Left ventricle myocardium inferior (tissue), 1 donor: ENCODE measurements at places on chromosomes 7 and 10. TPM values are rescaled to one million over a fixed set of nuclear protein-coding genes. Genes with fewer than 3 reads are reported as not detected.

The NEUROD6 gene
- not detected for total RNA-seq

The STEAP1 gene
- 1.2 TPM for total RNA-seq

The RPEL1 gene
- not detected for total RNA-seq

The CC2D2B gene
- total RNA-seq: 0.30 TPM

The ANXA8L1 gene
- not detected for total RNA-seq

The LRRC4 gene
- total RNA-seq: 4.4 TPM

GRCh38 chr10:125824736-125825135, 1.4 kb downstream of the BCCIP start:
- no peak for DNase-seq
- H3K36me3 ChIP-seq: peaks cover 32% of the 10 kb centered on the region
- H3K27me3 ChIP-seq: no peaks in the 10 kb centered on the region
- peak overlapping the region; percentile 98 for H3K4me3 ChIP-seq

DNA sequence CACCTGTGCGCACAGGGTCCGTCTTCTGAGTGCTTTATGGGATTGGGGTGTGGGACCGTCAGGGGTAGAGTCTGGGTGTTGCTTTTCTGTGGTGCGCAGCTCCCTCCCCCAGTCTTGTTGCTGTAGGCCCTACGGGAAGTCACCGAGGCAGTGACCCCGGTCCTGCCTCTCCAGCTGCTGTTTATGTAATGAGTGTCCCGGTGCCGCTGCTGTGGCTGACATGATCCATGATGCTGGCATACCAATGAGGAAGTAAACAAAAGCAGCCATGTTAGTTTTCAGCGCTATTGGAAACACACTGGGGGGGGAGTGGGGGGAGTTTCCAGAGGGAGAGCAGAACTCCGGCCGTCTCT, 1.1 kb downstream of the TRIM8 start:
- no peaks in the 10 kb centered on the region for H3K36me3 ChIP-seq
- peak; percentile 80 for DNase-seq
- H3K27ac ChIP-seq: peak overlapping the region; percentile 99
- H3K4me1 ChIP-seq: peaks cover 78% of the 10 kb centered on the region
- peak overlapping the region; percentile 82 for H3K4me3 ChIP-seq

DNA sequence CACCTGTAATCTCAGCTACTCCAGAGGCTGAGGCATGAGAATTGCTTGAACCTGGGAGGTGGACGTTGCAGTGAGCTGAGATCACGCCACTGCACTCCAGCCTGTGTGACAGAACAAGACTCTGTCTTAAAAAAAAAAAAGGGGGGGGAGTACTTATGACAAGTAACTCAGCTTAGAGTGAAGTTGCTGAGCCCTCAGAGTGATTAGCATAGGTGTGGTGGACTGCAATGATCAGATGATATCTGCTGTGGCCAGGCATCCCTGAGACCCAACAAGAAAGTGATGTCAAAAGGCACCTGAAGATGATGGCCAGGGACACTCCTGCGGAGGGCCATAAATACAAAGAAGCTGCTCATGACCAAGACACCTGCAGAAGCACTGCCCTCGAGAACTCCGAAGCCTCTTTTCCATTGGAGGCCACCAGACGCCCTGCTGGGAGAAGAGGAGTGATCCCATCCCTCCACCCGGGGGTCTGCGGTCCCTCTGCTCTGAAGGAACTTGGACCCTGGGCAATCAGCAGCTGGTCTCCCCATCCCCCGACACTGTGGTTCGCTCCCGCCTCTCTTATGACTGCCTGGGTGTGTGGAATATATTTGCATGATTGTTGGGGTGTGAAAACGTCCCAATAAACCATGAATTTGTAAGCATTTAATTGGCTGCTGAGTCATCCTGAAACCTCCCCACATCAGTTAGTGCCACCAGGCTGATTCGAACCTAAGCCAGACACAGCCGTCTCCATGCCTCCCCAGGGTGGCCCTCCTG, 46.0 kb downstream of the RASGEF1A start:
- peak; percentile 2 for DNase-seq
- no peaks in the 10 kb centered on the region for H3K36me3 ChIP-seq
- H3K27ac ChIP-seq: no peak overlapping the region

- no peaks in the 10 kb centered on the region for H3K4me1 ChIP-seq
- H3K4me3 ChIP-seq: no peak overlapping the region
- DNase-seq: no peak
- H3K36me3 ChIP-seq: no peaks in the 10 kb centered on the region
Measured at GRCh38 chr7:139515266-139515665, 8.2 kb upstream of the CLEC2L start.

- H3K4me3 ChIP-seq: no peak overlapping the region
- no peaks in the 10 kb centered on the region for H3K4me1 ChIP-seq
- DNase-seq: no peak
- H3K36me3 ChIP-seq: no peaks in the 10 kb centered on the region
- H3K27ac ChIP-seq: no peak overlapping the region
Measured at GRCh38 chr7:158023681-158024350, 563.8 kb downstream of the PTPRN2 start.

GRCh38 chr10:132486539-132487121, 51.0 kb upstream of the INPP5A start:
- no peak overlapping the region for H3K27ac ChIP-seq
- H3K4me1 ChIP-seq: no peaks in the 10 kb centered on the region
- H3K27me3 ChIP-seq: no peaks in the 10 kb centered on the region
- H3K36me3 ChIP-seq: no peaks in the 10 kb centered on the region
- H3K4me3 ChIP-seq: no peak overlapping the region

DNA sequence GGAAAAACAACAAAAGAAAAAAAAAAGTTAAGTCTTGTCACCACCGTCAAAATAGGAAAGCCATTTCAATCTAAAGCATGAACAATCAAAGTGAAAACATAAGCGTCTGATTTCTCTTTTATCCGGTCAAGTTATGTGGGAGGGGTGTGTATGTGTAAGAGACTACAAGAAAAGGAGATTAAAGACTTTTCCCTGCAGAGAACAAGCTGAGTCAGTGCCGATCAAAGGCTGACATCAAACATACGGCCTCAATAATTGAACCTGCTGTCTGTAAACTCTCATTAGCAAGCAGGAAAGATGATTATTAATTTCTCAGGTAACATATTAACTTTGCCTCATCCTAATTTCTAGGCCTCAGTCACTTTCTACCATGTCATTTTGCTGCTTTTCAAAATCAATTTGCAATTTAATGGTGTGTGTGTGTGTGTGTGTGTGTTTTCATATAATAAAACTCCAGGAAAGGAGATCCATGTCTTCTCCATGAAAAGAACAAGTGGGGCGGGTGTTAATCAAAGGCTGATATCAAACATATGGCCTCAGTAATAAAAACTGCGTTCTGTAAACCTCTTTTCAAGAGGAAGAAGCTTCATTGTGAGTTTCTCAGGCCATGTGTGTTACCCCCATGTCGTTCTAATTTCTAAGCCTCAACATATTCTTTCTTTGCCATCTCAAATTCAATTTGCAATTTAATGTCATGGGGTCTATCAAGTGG, 649.1 kb upstream of the SORCS1 start:
- H3K27me3 ChIP-seq: peaks cover 8% of the 10 kb centered on the region
- H3K36me3 ChIP-seq: no peaks in the 10 kb centered on the region
- no peak for DNase-seq

DNA sequence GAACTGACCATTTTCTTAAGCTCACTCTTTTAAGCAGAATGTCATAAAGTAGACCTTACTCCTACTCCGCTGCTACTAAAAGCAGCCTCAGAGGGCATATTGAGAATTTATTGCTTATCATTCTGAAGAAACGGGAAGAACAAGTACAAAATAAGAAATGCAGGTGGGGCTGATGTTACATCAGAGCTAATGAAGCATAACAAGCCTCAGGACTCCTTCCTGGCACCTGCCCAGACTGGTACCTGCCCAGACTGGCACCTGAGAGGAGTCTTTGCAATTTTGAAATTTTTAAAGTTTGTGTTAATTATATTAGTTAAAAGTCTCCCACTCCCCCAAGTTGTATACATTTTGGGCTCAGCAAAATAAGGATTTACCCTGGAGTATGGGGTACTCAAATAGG, 162.4 kb downstream of the SEMA3E start:
- no peak for DNase-seq
- H3K4me1 ChIP-seq: no peaks in the 10 kb centered on the region
- no peaks in the 10 kb centered on the region for H3K27me3 ChIP-seq
- H3K36me3 ChIP-seq: no peaks in the 10 kb centered on the region

- no peak for DNase-seq
- H3K36me3 ChIP-seq: no peaks in the 10 kb centered on the region
- no peaks in the 10 kb centered on the region for H3K4me1 ChIP-seq
- no peak overlapping the region for H3K4me3 ChIP-seq
Measured at GRCh38 chr10:121307411-121307980, 290.7 kb downstream of the FGFR2 start.

DNA sequence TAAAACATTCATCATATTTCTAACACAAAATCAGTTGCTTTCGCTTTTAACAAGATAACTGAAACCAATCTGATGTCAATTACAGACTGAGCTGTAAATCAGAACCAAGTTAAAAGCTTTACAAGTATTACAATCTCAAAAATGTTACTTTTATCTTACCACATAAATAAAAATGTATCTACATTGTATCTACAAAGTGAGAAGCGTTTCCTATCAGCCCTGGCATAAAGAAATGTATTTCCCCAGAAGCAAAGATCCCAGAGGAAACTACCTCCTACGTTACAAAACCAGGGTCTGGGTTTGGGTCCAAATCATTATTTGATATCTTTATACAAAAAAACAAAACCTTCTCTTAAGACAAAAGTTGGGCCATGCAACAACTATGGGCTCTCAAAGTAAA, 2.6 kb downstream of the SMURF1 start:
- H3K27ac ChIP-seq: peak overlapping the region; percentile 99
- peak overlapping the region; percentile 100 for H3K4me3 ChIP-seq
- DNase-seq: no peak

GRCh38 chr10:93206652-93207051, 133.0 kb downstream of the CYP26A1 start:
- H3K36me3 ChIP-seq: no peaks in the 10 kb centered on the region
- no peaks in the 10 kb centered on the region for H3K4me1 ChIP-seq
- H3K4me3 ChIP-seq: no peak overlapping the region

GRCh38 chr10:33664070-33664469, 329.6 kb upstream of the NRP1 start:
- peak overlapping the region; percentile 67 for H3K27ac ChIP-seq
- H3K27me3 ChIP-seq: no peaks in the 10 kb centered on the region
- H3K36me3 ChIP-seq: no peaks in the 10 kb centered on the region
- H3K4me1 ChIP-seq: peaks cover 35% of the 10 kb centered on the region
- no peak overlapping the region for H3K4me3 ChIP-seq
- DNase-seq: no peak

- DNase-seq: no peak
- peaks cover 5% of the 10 kb centered on the region for H3K36me3 ChIP-seq
- peak overlapping the region; percentile 92 for H3K27ac ChIP-seq
- peaks cover 27% of the 10 kb centered on the region for H3K27me3 ChIP-seq
Measured at GRCh38 chr10:73910401-73910763, 550 bp upstream of the PLAU start.

GRCh38 chr10:121710207-121710606, 112.0 kb upstream of the FGFR2 start:
- peak overlapping the region; percentile 68 for H3K27ac ChIP-seq
- no peaks in the 10 kb centered on the region for H3K36me3 ChIP-seq
- H3K4me3 ChIP-seq: peak overlapping the region; percentile 23

GRCh38 chr10:34155812-34156211, 659.3 kb downstream of the PARD3 start:
- H3K4me1 ChIP-seq: no peaks in the 10 kb centered on the region
- no peak overlapping the region for H3K27ac ChIP-seq
- no peaks in the 10 kb centered on the region for H3K36me3 ChIP-seq
- no peak overlapping the region for H3K4me3 ChIP-seq
- no peak for DNase-seq
